ENCODE measurements at places on chromosomes 4 and X.

- peak; percentile 1 for DNase-seq
Measured at GRCh38 chr4:94603170-94603747, 151.5 kb downstream of the PDLIM5 start.

- no peak for DNase-seq
Measured at GRCh38 chr4:95675623-95676022, 126.8 kb upstream of the UNC5C start.

- no peak for DNase-seq
Measured at GRCh38 chrX:103066606-103067005, 2.6 kb upstream of the BEX1 start.

DNA sequence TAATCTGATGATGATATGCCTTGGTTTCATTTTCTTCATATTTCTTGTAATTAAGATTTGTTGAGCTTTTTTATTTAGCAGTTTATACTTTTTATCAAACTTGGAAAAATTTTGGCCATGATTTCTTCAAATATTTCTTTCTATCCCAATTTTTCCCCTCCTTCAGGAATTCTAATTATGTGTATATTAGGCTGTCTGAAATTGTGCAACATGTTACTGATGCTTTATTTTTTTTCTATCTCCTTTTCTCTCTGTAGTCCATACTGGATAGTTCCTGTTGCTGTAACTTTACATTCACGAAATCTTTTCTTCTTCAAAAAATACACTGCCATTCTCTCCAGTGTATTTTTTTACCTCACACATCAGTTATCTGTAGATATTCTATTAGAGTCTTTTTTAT lies 10.8 kb downstream of the THAP6 start:
- no peak for DNase-seq

DNA sequence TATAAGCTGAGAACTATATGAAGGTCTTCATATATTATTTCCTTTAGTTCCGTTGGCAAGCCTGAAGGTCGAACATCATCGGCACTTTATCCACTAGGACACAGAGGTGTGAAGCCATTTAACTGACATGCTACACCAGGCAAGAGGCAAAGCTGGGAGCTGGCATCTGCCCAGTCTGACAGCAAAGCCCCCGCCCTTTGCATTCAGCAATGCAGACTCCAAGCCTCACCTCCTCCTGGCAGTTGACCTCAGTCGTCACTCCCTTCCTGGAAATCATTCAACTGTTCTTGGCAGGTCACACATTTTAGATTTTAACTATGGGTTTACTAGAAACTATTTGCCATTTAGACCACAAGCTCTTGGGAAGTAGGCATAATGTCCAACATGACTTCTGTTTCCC lies 135.8 kb upstream of the FRG1 start:
- no peak for DNase-seq

GRCh38 chrX:150525061-150525919 lies 43.1 kb upstream of the MTM1 start:
- no peak for DNase-seq

GRCh38 chr4:113666386-113667114 lies 95.0 kb downstream of the CAMK2D start:
- DNase-seq, result no peak

DNA sequence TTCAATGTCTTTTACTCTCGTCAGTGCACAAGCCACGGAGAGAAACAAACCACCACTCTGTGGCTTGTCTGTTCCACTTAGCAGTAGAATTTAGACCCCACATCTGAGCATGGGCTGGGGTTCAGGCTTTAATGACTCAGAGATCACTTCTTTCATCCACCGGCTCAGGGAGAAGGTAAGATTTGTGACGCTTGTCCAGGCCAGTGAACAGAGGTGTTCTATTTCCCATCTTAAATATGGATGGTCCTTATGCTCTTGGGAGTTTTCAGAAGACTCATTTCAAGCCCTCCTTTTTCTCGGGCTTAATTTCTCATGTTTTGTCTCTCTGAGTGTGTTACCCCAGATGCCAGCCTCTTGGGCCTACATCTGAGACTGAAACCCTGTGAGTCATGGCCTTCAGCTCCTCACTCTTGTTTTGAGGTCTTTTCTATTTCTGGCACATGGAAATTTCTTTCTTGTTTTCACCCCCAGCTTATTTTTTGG lies 127.4 kb upstream of the SFRP2 start:
- DNase-seq, result no peak

- DNase-seq, result no peak
Measured at GRCh38 chr4:129326571-129327460, 230.9 kb downstream of the C4orf33 start.

GRCh38 chrX:12236156-12236555 lies 97.9 kb downstream of the FRMPD4 start:
- no peak for DNase-seq

- no peak for DNase-seq
Measured at GRCh38 chrX:97609938-97610337, 726.2 kb downstream of the RPA4 start.

DNA sequence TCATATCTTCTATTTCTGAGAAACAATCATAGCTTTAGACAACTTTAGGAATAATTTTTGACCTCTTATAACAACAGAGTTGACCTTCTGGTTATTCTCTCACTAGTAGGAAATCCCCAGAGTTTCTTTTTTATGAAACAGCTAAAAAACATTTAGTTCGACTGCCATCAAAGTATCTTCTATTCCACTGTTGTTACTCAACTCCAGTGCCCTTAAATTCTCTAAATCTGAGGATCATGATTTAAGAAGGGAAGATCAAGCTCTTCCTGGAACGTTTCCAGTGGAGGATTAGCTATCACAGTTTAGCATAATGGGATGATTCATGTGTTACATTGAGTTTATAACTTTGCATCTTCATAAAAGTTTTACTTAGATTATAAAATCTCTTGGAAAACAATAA lies 134.9 kb upstream of the VEGFC start:
- peak; percentile 12 for DNase-seq

DNA sequence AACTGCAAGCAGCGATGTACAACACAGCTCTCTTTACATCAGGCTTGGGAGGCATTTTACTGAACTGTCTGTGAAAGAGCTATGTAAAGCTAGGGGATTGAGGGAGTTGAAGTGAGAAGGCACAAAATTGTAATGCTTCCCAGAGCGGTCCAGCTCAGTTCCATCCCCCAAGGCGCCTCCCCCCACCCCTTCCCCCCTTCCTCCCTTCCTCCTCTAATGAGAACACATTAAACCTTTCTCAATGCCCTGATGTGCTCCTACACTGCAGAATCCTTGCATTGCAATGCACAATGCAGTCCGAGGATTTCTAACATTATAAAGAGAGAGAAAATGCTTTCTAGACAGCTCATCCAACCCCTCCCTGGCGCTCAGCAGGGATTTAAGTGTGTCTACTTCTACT lies 73.9 kb downstream of the CXXC4 start:
- DNase-seq, result no peak

GRCh38 chrX:116281106-116281505 lies 110.6 kb downstream of the AGTR2 start:
- no peak for DNase-seq

DNA sequence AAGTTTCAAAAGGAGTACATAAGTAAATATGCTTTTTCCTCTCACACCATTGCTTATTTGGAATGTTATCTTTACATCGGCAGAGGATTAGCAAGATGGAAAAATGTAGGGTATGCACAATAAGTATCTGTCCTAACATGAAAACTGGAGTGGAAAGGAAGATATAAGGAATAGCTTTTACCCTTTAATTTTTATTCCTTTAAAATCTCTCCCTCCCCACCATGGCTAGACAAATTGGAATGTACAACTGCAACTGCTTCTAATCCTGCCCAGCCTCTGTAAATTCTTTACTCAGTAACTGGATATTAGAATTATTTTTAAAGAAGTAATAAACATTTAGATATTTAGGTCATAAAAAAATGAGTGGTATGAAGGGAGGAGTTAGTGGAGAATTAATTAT lies 171.5 kb downstream of the PCDH18 start:
- no peak for DNase-seq
